Gastroesophageal sphincter (tissue), 4 donors: ENCODE measurements at places on chromosomes 1 and 21. TPM values are rescaled to one million over a fixed set of nuclear protein-coding genes. Genes with fewer than 3 reads are reported as not detected.

DNA sequence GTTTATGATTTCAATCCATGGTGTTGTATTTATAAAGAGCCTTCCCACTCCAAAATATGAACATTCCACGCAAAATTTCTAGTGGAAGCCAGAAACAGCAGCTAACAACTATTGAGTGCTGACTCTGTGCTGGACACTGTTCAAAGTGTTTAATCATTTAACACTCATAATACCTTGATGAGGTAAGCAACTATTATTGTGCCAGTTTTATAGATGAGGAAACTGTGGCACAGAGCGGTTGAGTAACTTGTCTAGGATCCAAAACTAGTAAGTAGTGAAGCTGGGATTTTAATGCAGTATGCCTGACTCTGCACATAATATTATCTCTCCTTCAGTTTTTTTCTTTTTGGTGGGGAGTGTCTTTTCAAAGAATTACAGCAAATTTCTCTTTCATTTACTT is 228.3 kb downstream of the SLC35F3 start:
- H3K36me3 ChIP-seq, result no peaks in the 10 kb centered on the region
- ATAC-seq, result no peak
- H3K4me1 ChIP-seq, result no peaks in the 10 kb centered on the region
- no peak overlapping the region for H3K27ac ChIP-seq
- H3K27me3 ChIP-seq, result peaks cover 15% of the 10 kb centered on the region

ADAM30 gene
- total RNA-seq, result not detected

- no peaks in the 10 kb centered on the region for H3K36me3 ChIP-seq
- H3K4me3 ChIP-seq, result peak overlapping the region; percentile 98
- peak overlapping the region; percentile 94 for H3K27ac ChIP-seq
These were observed 1.2 kb upstream of the CAMTA1 start for GRCh38 chr1:6783936-6784559.

LAPTM5 gene
- total RNA-seq, result 75.4 TPM

ADAMTS5 gene
- total RNA-seq, result 26.7 TPM

GRCh38 chr1:27650539-27651175 is 15.7 kb upstream of the FGR start:
- no peaks in the 10 kb centered on the region for H3K4me1 ChIP-seq
- H3K27ac ChIP-seq, result peak overlapping the region; percentile 61
- no peaks in the 10 kb centered on the region for H3K36me3 ChIP-seq
- peak; percentile 84 for ATAC-seq
- H3K4me3 ChIP-seq, result no peak overlapping the region
- H3K27me3 ChIP-seq, result no peaks in the 10 kb centered on the region

DNA sequence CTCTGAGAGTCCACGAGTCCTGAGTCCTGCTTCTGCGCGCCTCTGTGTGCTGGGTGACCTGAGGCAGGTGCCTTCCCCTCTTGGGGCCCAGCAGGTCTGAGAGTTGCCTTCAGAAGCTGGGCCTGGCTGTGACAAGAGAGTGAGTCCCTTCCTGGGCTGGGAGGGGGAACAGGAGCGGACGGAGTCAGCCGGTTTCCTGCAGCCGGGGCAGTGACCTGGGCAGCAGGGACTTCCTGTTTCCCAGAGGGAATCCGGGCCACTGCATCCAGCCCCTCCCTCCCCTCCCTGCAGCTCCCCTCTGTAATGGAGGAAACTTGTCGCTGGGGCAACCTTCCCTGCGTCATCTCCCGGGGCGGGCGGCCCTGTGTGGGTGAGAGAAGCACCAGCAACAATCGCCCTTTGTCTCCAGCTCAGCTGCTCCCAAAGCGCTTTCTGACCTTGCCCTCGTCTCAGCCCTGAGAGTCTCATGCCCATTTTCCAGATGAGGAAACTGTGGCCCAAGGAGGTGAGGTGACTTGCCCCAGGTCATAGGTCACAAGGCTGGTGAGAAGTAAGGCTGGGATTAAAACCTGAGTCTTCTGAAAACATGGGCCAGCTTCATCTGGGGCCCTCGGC is 61.1 kb downstream of the SDC3 start:
- H3K4me1 ChIP-seq, result peaks cover 24% of the 10 kb centered on the region
- peaks cover 3% of the 10 kb centered on the region for H3K27me3 ChIP-seq

GRCh38 chr1:54016343-54017282 is 1.4 kb downstream of the LDLRAD1 start:
- ATAC-seq, result no peak
- H3K4me3 ChIP-seq, result no peak overlapping the region
- H3K27me3 ChIP-seq, result peaks cover 28% of the 10 kb centered on the region
- H3K27ac ChIP-seq, result no peak overlapping the region

DNA sequence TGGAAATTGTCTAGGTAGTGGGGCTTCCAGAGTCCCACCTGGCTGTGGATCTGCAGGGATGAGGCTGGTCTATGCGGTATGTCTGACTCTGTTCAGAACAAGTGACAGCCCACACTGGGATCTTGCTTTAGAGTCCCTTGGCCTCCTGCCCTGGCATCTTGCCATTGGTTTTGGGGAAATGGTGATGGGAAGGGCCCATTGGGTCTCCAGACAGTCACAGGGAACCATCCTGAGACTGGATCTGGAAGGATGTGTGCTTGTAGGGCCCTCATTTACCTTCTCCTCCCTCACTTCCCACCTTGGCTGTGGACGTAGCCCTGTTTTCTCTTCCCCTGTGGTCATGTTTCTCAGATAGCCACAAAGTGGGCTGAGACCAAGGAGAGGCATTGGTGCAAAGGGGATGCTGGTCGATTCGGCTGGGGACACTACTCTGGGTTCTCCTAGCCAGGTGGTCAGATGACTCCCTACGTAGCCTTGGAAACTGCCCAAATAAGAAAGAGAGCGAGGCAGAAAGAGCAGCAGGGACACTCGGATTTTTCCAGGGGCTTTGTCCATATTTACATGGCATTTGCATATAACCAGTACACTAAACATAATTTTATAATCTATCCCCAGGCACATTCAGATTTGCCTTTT is 15.1 kb downstream of the SOX13 start:
- peaks cover 28% of the 10 kb centered on the region for H3K4me1 ChIP-seq
- H3K27me3 ChIP-seq, result no peaks in the 10 kb centered on the region
- peak overlapping the region; percentile 76 for H3K27ac ChIP-seq
- no peaks in the 10 kb centered on the region for H3K36me3 ChIP-seq
- no peak for ATAC-seq
- peak overlapping the region; percentile 31 for H3K4me3 ChIP-seq
